ENCODE measurements at places on chromosomes 3 and 15.

DNA sequence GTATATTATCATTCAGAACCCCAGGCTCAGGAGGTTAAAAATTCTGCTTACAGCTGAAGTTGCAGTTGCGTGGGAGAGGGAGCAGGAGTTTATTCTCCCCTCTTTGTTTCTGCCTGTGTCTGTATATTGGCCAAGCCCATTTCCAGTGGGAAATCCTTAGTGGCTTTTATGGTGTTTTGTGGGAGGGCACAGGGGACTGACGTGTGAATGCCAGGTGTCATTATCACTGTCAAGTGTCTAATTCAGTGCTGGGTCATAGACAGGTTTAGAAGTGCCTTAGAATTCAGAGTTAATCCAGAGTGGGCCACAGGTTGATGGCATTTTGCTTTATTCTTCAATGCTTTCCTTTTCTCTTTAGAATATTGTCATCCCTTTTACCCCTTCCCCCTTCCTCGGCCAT, 33.4 kb downstream of the SLCO3A1 start:
- no peak for DNase-seq

DNA sequence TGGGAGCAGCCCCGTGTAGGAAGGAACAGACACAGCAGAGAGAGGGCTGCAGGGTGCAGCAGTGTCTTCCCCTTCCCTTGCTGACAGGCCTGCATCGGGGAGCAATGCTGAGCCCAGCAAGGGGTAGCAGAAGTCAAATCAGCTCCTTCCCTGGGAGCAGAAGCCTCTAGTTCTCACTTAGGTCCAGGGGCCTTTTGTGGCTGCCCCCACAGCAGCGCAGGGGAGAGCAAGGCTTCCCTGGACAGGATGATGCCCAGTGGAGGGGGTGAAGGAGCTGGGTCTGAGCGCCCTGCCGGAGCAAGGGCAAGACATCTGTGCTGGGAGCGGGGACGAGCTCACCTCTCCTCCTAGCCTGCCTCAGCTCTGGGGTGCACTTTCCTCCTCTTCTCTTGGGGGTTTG, 827 bp downstream of the PLCB2 start:
- DNase-seq = no peak

- DNase-seq = no peak
These were observed 667.1 kb upstream of the NR2F2 start for GRCh38 chr15:95663156-95664100.

DNA sequence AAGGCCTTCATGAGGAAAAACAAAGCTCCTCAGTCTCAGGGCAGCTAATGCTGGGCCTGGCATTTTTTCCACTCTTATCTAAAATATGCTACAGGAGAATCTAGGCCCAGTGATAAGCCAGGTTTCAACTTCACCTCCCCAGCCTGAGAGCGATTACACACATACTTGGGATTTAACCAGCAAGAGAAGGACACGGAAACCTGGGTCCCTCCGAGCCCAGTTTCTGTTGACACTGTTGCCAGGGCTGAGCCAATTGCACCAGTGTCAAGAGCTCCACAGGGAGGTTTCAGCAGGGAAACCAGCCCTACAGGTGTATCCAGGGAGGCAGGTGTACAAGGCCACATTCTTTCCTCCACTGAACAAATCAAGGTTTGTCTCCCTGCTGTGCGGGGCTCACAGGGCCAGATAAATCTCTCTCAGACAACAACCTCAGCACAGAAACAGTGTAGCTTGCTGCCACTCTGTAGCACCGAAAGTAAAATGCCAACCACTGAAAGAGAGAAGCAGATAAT, 85.4 kb downstream of the MAGI1 start:
- no peak for DNase-seq

Data from NAMALWA (cell line).